Mesenteric fat pad (tissue), 1 donor: ENCODE measurements at places on chromosomes 5 and 9. TPM values are rescaled to one million over a fixed set of nuclear protein-coding genes. Genes with fewer than 3 reads are reported as not detected.
A peak's percentile ranks its signal among the peaks of the same experiment; 100 is the strongest.

KIAA1191 gene
- total RNA-seq, result 65.9 TPM

DNA sequence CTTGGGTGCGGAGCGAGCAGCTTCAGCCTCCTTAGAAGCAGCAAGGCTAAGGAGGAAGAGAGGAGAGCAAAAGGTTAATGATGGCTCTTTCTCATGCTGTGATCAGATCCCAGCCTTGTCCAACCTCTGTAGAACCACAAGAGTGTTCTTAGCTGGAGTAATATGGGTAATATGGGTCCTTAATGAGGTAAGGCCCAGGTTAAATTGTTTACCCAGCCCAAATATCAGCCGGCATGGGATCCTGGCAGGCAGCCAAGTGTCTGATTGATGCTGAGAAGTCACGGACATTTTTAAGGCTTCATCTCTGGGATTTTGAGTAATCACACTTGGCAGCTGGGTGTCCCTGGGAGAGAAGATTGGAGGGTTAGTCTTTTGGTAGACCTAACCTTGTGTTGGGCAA lies 32.3 kb downstream of the GLRA1 start:
- DNase-seq, result no peak

GRCh38 chr9:16670791-16671190 lies 199.7 kb downstream of the BNC2 start:
- DNase-seq, result no peak

SLC36A2 gene
- not detected for total RNA-seq

IL17B gene
- not detected for total RNA-seq

DNA sequence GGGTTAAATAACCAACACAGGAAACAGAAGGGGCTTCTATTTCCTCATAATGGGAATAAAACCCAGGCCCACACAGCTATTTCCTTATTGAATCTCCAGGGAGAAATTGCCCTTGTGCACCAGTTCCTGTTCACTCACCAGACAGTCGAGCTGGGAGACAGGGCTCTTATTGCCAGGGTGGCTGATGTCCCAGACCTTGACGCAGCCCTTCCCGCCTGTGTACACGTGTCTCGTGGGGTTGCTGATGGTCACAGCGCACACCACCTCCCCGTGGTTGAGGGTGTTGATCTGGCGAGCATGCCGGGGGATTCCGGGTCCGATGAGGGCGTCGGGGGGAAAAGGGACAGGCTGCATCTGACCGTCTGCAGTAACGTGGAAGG lies 96.5 kb downstream of the TLE1 start:
- DNase-seq, result no peak

GRCh38 chr9:92686954-92687353 lies 17.0 kb upstream of the IPPK start:
- DNase-seq, result no peak

- no peak for DNase-seq
Observed at GRCh38 chr5:85479849-85480248, 1095.2 kb upstream of the EDIL3 start.

- peak; percentile 72 for DNase-seq
Observed at GRCh38 chr9:114002271-114002985, 75.7 kb downstream of the AMBP start.

ABO gene
- 2.3 TPM for total RNA-seq

PDE8B gene
- 37.5 TPM for total RNA-seq

KCNMB1 gene
- 0.93 TPM for total RNA-seq

GRCh38 chr9:94971378-94972131 lies 245.1 kb downstream of the AOPEP start:
- DNase-seq, result no peak

DNA sequence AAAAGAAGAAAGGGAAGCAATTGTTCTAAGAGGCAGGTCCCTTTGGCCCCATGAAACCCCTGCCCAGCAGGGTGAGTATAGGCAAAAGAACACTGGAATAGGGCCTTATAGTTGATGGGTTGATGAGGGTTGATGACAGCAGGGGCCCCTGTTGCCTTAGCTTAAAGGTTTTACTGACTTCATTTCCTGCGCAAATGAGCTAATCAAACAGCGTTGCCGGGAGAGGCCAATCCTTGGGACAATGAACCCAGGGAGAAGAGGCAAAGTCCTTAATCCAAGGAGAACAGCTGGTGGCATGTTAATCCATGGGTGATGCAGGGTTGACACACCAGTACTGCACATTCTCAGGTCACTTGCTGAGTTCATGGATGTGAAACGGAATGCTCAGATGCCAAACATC lies 22.0 kb upstream of the EPB41L4B start:
- peak; percentile 41 for DNase-seq

FOXI1 gene
- total RNA-seq, result not detected

GRCh38 chr9:104795857-104796256 lies 31.9 kb downstream of the NIPSNAP3B start:
- DNase-seq, result no peak

DNA sequence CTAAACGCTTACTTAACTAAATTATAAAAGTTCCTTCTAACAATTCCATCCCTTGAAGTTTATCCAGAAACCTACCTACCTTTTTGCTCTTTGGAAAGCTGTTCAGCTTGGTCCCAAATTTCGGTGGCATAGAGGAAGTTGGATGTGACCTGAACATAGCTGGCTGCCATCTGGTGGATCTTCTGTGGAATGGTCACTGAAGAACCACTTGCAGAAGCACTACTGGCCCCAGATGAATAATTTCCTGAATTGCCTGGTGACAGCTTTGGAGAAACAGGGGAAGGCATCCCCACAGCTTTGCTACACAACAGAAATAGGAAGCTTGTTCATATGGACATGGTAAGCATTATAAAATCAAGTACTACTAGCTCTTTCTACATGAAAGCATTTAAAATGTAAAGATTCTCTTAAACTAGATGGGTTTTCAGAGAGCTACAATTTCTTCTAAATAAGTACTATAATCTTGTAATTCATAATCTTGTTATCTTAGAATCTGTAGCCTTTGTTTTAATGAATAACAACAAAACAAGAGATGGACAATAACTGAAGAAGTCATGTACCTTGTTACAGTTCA lies 9.9 kb downstream of the LEAP2 start:
- DNase-seq, result no peak

DNA sequence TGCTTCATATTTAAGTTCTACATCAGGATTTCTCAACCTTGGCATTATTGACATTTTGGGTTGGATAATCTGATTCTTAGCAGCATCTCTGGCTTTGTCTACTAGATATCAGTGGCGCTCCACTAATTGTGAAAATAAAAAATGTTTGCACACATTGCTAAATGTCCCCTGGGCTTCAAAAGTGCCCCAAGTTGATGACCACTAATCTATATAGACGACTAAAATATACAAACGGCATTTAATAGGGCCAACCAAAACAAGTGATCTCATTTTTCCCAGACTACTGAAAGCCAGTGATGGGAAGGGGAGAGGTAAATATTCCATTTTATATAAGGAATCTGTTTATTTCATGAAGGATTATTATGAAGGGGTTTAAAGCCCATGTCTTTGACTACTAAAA lies 118.6 kb downstream of the HOMER1 start:
- DNase-seq, result no peak

DNA sequence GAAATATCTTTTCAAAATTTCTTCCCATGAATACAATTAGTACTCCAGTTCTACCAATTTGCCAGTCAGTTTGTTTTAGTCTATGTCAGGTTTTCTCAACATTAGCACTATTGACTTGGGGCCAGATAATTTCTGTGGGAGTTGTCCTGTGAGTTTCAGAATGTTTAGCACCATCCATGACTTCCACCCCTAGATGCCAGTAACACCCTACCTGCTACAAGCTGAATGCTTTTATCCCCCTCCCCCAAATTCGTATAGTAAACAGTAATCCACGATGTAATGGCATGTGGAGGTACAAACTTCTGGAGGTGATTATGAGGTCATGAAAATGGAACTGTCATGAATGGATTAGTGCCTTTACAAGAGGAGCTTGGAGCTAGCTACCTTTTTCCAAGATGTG lies 420.0 kb downstream of the CDH18 start:
- DNase-seq, result no peak

NRARP gene
- total RNA-seq, result 16.3 TPM

LCN12 gene
- not detected for total RNA-seq

SLIT3 gene
- total RNA-seq, result 83.6 TPM

NR2F1 gene
- total RNA-seq, result 71.5 TPM

IRX1 gene
- not detected for total RNA-seq
